Activated CD8-positive, alpha-beta T cell treated with anti-CD3 and anti-CD28 coated beads for 36 hours (primary cell): ENCODE measurements at places on chromosomes 3 and 15. TPM values are rescaled to one million over a fixed set of nuclear protein-coding genes. Genes with fewer than 3 reads are reported as not detected.

- H3K4me1 ChIP-seq = peaks cover 3% of the 10 kb centered on the region
- no peaks in the 10 kb centered on the region for H3K27me3 ChIP-seq
- no peak overlapping the region for H3K4me3 ChIP-seq
- H3K27ac ChIP-seq = no peak overlapping the region
Measured at GRCh38 chr15:50916400-50916799, 7.9 kb downstream of the AP4E1 start.

- H3K4me1 ChIP-seq = no peaks in the 10 kb centered on the region
- H3K27me3 ChIP-seq = peaks cover 1% of the 10 kb centered on the region
- no peaks in the 10 kb centered on the region for H3K36me3 ChIP-seq
- no peak overlapping the region for H3K4me3 ChIP-seq
- no peak for DNase-seq
Measured at GRCh38 chr3:152853196-152853595, 18.3 kb downstream of the P2RY1 start.

DNA sequence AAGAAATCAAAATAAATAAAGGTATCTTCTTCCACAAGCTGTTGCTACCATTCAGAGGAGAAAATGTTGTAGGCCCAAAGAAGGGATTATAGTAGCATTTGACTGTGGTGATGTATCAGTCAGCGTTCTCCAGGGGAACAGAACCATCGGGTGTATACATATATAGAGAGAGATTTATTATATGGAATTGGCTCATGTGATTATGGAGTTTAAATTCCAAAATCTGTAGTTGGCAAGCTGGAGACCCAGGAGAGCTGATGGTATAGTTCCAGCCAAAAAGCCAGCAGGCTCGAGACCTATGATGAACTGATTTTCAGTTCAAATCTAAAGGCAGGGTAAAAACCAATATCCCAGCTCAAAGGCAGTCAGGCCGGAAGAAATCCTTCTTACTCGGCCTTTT, 7.4 kb upstream of the SPG21 start:
- H3K27me3 ChIP-seq = no peaks in the 10 kb centered on the region
- H3K36me3 ChIP-seq = no peaks in the 10 kb centered on the region
- H3K4me1 ChIP-seq = peaks cover 5% of the 10 kb centered on the region
- H3K4me3 ChIP-seq = no peak overlapping the region

DNA sequence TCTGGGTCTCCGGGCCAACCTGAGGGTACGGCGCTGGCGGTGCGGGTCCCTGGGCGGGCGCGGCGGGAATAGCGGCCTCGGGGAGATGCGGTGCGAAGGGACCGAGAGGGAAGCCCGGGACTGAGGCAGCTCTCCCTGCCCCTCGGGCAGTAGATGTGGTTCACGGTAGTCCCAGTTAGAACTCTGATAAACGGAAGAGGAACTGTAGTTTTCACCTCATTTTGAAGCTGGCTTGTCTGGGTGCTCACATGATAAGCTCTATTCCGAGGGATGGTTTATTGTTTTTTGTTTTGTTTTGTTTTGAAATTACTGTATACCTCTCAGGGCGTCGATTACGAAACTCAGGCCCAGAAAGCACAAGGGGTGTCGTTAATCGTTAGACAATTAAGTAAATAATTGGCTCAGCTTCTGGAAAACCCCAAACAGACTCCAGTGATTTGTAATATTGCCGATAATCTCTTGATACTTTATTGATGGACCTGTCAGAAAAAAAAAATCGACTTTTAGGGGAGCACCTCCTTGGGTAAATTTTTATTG, 413 bp downstream of the NUSAP1 start:
- no peak for DNase-seq
- no peaks in the 10 kb centered on the region for H3K27me3 ChIP-seq
- H3K4me1 ChIP-seq = peaks cover 23% of the 10 kb centered on the region
- H3K4me3 ChIP-seq = peak overlapping the region; percentile 92
- peaks cover 18% of the 10 kb centered on the region for H3K36me3 ChIP-seq

GRCh38 chr15:85407421-85408269, 27.2 kb downstream of the AKAP13 start:
- H3K36me3 ChIP-seq = peaks cover 6% of the 10 kb centered on the region
- H3K4me3 ChIP-seq = peak overlapping the region; percentile 1
- H3K27ac ChIP-seq = peak overlapping the region; percentile 84
- peaks cover 77% of the 10 kb centered on the region for H3K4me1 ChIP-seq

GRCh38 chr3:58635371-58636285, 30.9 kb downstream of the FAM3D start:
- DNase-seq = no peak
- peaks cover 4% of the 10 kb centered on the region for H3K27me3 ChIP-seq
- H3K4me1 ChIP-seq = no peaks in the 10 kb centered on the region
- H3K36me3 ChIP-seq = no peaks in the 10 kb centered on the region
- H3K4me3 ChIP-seq = no peak overlapping the region
- no peak overlapping the region for H3K27ac ChIP-seq

DNA sequence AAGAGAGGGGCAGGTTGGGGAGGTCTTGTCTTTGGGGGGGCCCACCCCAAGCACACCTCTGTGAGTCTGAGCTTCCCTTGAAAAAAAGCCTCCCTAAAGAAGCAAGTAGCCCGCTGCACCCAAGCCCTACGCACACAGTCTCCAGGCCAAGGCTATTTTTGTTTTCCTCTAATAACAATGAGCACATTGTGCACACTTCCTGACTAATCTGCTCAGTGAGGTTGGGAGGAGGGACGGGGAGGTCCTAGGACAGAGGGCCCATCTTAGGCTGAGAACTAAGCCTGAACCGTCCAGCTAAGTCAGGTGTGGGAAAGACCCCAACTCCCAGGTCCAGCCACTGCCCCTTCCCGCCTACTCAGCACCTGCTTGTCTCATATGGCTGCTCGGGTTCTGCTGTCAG, 87.2 kb downstream of the HMG20A start:
- H3K27ac ChIP-seq = no peak overlapping the region
- no peak overlapping the region for H3K4me3 ChIP-seq
- no peak for DNase-seq
- no peaks in the 10 kb centered on the region for H3K27me3 ChIP-seq
- peaks cover 10% of the 10 kb centered on the region for H3K4me1 ChIP-seq

DNA sequence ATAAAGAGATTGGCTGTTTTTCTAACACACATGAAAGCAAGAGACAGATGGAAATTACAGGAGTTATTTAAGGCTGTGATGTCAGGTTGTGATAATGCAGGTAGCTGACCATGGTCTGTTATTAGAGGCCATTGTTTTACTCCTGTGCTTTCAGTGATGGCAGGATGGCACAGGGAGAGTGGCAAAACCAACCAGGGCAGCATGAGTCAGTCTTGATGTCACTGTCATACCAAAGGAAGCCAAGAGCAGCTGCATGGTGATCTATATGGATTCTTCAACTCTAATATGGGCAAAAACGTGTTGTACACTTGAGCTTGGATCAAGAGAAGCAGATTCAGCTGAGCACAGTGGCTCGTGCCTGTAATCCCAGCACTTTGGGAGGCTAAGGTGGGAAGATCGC, 91.8 kb upstream of the LMOD3 start:
- H3K4me3 ChIP-seq = no peak overlapping the region
- peak; percentile 25 for DNase-seq
- H3K27me3 ChIP-seq = peaks cover 1% of the 10 kb centered on the region
- peak overlapping the region; percentile 5 for H3K27ac ChIP-seq
- H3K4me1 ChIP-seq = peaks cover 43% of the 10 kb centered on the region

DNA sequence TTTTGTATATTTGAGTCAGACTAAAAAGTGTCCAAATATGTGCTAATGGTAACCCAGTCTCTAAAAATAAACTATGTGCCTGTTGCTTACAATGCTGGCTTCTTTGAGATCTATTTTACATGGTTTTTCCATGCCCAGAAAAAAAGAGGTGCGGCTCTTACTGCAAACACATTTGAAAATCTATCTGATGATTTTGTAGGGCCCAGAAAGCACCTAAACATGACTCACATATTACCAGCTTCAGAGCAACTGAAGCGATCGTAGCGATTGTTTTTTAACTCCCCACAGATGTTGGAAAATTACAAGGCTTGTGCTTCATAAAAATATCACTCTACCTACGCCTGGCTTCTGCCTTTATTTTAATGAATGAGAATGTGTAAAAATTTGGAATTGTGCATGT, 53.5 kb downstream of the SUCNR1 start:
- DNase-seq = no peak
- H3K4me1 ChIP-seq = peaks cover 2% of the 10 kb centered on the region
- no peak overlapping the region for H3K27ac ChIP-seq
- H3K36me3 ChIP-seq = no peaks in the 10 kb centered on the region

- H3K36me3 ChIP-seq = no peaks in the 10 kb centered on the region
- DNase-seq = no peak
- no peaks in the 10 kb centered on the region for H3K4me1 ChIP-seq
- H3K4me3 ChIP-seq = no peak overlapping the region
- no peak overlapping the region for H3K27ac ChIP-seq
Measured at GRCh38 chr3:21235491-21235890, 515.5 kb downstream of the ZNF385D start.

- peaks cover 25% of the 10 kb centered on the region for H3K27me3 ChIP-seq
- H3K27ac ChIP-seq = no peak overlapping the region
- H3K4me1 ChIP-seq = peaks cover 15% of the 10 kb centered on the region
- no peaks in the 10 kb centered on the region for H3K36me3 ChIP-seq
Measured at GRCh38 chr15:70584838-70585706, 178.3 kb downstream of the UACA start.

GRCh38 chr15:64232400-64232799, 69.6 kb upstream of the PPIB start:
- H3K4me3 ChIP-seq = no peak overlapping the region
- H3K36me3 ChIP-seq = peaks cover 2% of the 10 kb centered on the region
- peaks cover 32% of the 10 kb centered on the region for H3K4me1 ChIP-seq

GRCh38 chr3:107213044-107213669, 164.1 kb upstream of the CCDC54 start:
- H3K4me3 ChIP-seq = no peak overlapping the region
- peaks cover 3% of the 10 kb centered on the region for H3K4me1 ChIP-seq
- H3K27ac ChIP-seq = no peak overlapping the region
- DNase-seq = no peak
- H3K27me3 ChIP-seq = no peaks in the 10 kb centered on the region
- no peaks in the 10 kb centered on the region for H3K36me3 ChIP-seq

PYGO1 gene
- total RNA-seq = not detected

ROPN1 gene
- not detected for total RNA-seq
